ENCODE measurements at places on chromosomes 3 and 15.

DNA sequence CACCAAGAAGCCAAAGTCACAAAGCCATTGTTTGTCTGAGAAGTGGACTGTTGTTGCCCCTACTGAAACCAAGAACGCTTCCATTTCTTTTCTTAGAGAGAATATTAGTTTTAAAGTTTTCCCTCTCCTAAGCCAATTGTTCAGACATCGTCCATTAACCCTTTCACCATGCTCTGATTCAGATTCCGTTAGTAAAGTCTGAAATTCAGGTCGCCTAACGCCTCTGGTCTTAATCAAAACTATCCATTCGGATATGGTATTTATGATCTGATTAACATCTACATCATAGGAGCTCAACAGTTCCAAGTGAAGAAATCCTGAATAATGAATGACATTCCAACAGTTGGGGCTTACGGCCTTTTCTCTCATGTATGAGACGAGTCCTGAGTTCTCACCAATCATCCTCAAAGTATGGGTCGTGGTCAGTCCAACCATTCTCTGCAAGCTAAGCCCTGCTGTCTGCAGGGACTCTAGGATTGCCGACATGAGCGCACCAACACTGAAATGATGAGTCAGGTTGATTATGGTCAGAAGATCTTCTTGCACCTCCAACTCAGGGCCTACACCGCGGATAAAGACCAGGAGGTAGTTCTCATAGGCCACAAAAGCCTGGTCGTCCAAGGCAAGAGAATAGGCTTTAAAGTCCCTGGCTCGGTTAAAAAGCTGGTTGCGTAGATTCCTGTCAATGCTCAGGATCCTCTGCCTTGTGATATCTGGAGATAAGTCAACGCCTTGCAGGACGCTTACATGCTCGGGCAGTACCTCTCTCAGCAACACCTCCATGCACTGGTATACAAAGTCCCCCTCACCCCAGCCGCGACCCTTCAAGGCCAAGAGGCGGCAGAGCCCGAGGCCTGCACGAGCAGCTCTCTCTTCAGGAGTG, 767 bp downstream of the EPM2AIP1 start:
- peak; percentile 74 for DNase-seq

DNA sequence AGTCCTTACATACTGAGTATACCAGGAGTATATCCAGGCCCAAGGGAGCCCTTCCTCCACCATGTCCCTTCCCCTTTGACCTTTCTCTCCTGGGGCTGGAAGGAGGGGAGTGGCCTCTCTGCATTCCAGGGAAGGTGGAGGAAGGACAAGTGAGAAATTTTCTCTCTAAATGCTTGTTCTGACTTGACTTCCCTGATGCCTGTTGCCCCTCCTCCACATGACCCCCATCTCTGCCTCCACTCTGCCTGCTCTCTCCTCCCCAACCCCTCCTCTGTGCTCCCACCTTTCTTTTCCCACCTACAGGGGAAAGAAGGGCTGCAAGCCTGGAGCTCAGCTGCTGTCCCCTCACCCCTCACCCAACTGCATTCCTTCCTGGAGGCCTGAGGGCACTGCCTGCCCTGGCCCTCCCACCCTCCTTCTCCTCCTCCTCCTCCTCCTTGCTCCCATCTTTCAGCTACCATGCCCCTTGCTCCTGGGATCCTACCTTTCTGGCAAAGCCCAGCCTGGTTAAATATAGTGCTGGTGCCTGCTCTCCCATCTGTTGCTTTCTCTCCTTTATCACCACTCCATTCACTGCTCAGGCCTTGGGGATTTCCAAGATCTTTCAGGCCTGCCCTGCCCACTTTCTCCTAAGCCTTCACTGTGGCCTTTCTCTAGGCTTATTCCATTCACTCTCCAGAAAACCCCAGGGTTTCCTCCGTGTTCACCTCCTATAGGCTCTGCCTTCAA, 8.5 kb upstream of the DAG1 start:
- DNase-seq = peak; percentile 57

DNA sequence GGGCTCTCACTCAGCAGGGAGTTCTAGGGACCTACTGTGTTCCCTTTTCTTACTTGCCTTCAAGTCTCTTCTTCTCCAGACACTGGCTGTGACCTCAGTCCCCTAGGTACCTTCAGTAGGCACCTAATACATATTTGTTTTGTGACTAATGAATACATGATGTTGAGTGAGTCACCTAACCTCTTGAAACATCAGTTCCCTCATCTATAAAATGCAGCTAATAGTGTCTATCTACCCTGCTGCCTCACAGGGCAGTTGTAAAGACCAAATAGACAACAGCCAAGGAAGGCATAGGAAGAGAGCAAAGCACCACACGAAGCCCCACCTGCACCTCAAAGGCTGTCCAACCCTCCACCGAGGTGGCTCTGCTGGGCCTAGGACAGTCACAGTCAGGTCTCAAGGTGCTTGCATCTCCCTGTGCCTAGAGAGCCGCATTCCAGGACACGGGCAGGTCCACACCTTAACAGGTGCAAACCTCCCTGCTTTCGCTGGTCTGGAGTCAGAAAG, 29.1 kb downstream of the DAPK2 start:
- peak; percentile 49 for DNase-seq

DNA sequence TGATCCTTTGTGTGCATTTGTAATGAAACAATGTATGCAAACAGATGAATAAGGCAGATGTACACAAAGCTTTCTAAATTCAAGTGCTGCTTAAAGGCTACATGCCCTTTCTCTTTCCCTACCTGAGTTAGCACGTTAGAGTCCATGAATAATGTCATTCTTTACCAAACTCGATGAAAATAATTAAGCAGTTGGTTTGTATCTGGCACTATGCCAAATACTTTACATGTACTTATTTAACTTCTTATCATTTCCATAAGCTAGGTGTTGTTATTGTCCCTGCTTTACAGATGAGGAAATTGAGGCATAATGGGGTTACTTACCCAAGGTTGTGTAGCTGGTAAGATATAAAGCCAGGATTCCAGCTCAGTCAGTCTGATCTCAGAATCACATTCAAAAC, 2.4 kb downstream of the GPR171 start:
- no peak for DNase-seq

DNA sequence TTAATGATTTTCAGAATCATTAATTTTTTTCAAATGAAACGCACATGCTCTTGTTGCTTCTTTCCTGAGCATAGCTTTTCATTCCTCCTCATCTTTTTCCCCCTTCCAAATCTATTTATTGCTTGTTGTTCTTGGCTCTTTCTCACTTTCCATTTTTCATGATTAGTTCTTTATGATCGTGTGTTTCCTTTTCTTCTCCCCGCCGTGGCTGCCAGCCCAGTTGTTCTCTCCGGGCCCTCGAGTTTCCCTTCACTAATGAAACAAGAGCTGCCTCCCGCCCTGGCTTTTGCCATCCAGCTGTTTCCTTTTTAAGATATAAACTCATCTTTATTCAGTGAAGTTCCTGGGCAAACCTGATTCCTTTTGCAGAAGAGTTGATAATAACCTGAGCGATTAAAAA, 170.2 kb upstream of the NR2F2 start:
- DNase-seq = peak; percentile 16

- DNase-seq = no peak
Measured at GRCh38 chr3:50161320-50161719, 6.2 kb downstream of the SEMA3F start.

DNA sequence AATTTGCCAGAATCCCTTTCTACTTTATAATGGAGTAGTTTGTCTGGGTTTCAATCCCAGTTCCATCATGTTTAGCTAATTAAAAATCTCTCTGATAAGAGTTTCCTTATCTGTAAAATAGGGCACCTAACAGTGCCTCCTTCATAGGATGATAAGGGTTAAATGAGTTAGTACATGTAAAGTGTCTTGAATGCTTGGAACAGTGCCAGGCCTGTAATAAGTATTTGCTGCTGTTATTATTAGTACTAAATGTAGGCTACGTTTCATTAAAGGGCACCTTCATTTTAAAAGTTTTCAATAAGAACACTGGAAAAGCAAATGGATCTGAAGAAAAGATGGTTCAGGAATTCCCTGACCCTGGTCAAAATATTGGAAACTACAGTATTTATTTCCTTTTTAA, 11.8 kb upstream of the SLC2A2 start:
- no peak for DNase-seq

GRCh38 chr3:39870706-39871105, 61.3 kb downstream of the MYRIP start:
- no peak for DNase-seq

DNA sequence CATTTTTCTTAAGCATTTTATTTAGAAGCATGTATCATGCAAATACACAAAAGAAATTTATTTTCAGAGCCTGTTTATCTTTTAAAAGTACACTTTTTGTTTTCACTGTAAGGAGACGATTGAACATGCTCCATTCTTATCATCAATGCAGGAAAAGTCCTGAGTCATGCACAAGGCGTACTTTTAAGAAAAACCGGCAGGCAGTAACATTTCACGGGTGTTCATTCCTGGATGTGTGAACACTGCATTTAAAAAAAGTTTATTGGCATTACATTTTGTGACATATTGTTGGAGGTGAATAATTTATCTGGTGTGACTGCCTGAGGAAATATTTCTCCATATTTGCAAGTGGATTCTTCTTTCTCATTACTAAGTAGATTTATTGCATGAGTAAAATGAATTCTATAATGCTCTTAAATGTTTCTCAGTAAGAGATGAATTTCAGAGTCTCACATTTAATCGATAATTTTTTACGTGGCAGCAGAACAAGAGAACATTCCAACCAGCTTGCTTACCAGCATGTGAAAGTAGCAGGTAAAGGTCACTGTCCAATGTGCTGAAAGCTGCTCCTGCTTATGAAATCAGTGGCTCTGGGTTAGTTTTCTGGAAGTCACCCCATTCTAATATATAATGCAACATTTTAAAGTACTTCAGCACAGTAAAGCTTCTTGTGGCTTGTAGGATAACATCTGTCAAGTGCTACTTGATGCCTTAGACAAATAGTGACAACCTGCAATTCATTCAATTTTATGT, 87.0 kb downstream of the SV2B start:
- peak; percentile 26 for DNase-seq

DNA sequence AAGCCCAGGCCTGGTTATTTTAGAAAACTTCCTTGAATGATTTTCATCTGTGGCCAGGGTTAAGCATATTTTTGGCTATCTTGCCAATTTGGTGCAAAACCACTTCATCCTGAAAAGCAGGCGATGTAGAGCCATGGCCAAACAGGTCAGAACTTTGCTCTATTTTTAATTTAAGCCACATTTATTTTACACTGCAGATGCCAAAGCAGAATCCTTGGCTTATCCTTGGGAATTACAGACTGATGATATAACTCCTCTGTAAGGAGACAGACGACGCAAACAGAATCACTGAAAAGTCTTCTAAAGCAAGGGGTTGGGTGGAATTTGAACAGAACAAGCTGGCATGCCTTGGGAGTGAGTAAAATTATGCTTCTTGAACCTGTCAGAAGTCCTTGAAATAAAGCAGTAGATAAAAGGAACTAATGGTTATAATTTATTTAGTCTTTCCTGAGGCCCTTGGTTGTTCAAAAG, 121.9 kb downstream of the CHST2 start:
- DNase-seq = peak; percentile 6

GRCh38 chr15:101447561-101448071, 41.9 kb downstream of the PCSK6 start:
- DNase-seq = no peak

GRCh38 chr3:72256716-72257115, 471.8 kb upstream of the PROK2 start:
- DNase-seq = no peak

DNA sequence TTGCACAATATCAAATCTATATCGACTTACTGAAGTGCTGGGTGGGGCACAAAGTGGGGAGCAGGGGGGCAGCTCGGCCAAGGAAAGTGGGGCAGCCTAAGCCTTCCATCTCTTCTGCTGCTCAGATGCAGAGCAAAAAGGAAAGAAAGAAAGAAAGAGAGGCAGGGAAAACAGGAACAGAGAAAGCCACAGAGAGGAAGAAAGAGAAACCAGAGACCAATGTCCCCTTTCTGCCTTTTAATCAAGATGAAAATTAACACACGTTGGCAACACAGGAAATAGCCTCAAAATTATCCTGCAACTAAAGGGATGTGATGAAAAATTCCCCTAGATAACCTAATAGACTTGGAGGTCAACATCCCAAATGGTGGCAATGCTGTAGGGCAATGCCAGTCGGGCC, 72.2 kb upstream of the RAD18 start:
- DNase-seq = no peak

- DNase-seq = no peak
Measured at GRCh38 chr3:156461889-156462288, 93.0 kb downstream of the SSR3 start.

DNA sequence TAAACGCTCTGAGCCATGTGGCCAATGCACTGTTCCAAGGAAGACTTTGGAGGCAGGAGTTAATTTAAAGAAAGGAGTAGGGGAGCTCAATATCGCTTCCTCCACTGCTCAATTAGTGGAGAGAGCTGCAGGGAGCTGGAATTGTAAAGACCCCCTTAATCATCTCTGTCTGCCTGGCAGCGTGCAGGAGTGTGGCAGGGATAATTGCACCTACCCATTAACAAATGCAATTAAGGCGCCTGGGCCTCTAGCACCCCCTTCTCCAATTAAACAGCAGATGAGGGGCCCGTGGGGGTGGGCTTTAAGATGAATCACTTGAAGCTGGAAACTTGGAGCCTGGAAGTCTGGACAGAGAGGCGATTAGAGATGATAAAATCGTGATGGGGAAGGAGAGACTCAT, 61.7 kb upstream of the GLCE start:
- no peak for DNase-seq

GRCh38 chr15:91853511-91853947, at the start of gene SLCO3A1:
TSS of gene SLCO3A1 (plus strand) at chr15:91853708.
- peak; percentile 32 for DNase-seq

DNA sequence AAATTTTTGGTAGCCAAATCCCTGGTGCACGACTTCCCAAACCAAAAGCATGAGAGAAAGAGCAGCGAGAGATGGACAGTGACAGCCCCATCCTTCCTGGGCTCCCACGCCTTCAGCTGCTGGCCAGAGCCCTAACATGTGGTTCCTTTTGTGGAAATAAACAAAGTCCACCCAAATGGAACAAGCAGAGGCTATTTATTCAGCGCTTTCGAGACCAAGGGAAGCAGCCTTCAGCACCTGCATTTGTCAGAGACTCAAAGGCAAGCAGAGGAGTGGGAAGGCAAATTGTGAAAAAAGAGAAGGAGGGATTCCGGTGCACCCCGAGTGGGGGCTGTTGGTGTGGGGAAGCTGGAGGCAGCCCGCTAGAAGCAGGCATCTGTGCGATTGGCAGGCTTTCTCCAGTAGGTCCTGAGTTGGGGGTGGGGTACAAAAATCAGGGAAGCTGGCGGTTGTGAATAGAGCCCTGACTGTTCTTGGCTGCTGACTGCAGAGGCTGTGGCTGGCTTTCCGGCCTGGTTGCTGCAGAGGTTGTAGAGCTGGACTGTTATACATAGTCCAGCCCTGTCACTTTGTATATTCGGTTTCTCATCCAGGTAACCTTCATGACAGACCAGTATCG, 427.2 kb downstream of the OCA2 start:
- DNase-seq = no peak

GRCh38 chr3:170196833-170197232, 15.3 kb upstream of the PHC3 start:
- DNase-seq = peak; percentile 52
